ENCODE measurements at places on chromosomes 7 and 10.

DNA sequence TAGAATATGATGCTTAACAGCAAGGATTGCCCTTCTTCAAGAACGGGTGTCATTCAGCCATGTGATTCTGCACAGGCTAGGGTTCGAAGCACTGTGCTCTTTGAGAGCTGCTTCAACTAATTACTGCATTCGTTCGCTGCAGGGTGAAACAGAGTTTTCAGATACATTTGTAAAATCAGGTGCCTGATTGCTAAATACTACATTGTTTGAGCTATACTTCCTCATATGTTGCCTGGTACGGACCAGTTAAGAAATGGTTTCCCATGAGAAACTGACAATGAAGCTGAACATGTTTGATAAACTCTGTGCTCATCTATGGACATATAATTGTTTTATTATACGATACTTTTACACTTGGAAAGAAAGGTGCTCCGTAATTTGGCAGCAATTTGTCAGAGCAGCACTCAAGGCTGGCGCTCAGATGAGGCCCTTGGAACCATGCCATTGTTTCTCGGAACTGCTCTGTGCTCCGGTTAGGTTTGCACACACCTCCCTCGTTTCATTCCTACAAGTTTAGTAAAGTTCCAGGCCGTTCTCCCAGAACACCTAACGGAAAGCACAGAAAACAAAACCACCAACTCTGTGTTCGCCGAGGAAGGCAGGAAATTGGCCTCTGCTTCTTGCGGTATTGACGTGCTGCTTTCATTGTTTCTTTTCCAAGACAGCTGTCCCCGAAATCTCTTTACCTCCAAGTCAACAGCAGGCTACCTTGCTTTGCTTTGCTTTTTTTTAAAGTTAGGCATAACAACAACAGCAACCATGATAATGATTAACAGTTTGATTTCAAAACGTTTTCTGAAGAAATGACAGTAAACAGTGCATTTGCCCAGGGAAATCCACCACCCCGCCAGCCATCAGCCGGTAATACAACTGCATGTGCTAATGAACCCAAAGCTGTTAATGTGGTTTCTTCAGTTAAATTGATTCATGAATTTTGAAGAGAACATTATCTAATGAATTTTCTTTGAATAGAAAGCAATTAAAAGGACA lies 206.9 kb downstream of the EBF3 start:
- DNase-seq = no peak

GRCh38 chr7:19526639-19527038 lies 182.2 kb downstream of the POLR1F start:
- DNase-seq = no peak

DNA sequence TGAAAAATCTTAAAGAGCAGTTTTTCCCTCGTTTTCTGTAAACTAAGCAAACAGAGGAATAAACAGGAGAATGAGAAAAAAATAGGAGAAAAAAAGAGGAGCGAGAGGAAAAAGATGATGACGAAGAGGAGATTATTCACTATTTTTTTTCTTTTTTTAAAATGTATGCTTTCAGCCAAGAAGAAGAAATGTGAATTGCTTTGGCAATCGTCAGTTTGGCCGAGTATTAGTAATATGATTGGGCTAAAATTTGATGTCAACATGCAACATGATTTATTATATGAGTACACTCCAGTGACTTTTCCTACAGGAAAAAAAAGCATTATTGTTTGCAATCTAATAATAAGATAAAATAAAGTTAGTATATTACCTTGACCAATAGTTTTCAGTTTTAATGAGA lies 26.3 kb downstream of the VWDE start:
- DNase-seq = no peak

GRCh38 chr10:60733517-60733822 lies 44.8 kb upstream of the CDK1 start:
- no peak for DNase-seq

- DNase-seq = no peak
Measured at GRCh38 chr10:91691981-91692380, 59.1 kb upstream of the PPP1R3C start.

DNA sequence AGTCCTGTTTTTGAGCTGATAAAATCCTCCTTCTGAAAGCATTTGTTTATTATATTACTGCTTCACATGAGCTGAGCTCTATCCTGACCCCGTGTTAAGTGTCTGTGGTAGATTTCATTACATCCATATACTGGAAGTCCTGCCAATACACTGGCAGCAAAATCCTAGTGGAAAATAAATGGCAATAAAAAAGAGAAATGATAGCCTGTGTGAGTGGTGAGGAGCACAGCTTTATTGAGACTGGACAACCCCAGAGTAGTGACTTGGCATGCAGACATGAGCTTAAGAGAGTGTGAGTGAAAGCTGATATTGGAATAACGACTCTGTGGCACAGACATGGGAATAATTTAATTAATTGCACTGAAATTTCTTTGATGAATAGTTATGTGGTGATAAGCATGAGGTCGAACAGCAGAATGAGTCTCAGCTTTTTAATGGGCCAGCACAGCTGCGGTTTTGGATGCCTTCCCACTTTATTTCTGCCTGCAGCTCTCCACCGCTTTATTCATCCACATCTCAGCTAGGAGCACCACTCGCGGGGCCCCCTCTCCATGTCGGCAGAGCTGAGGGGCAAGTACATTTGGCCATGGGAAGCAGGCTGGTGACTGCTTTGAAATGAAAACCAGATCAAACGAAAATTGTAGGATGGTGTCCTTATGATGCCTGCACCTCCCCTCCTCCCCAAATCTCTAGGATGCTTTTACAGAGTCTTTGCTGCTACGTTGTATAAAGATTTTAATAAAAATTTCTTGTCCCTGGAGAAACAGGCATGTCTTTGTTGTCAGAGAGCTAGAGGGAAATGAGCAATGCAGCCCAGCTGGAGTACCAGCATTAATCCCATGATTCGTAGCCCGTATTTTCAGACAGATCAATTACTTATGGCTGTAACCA lies 494.3 kb downstream of the AUTS2 start:
- no peak for DNase-seq

DNA sequence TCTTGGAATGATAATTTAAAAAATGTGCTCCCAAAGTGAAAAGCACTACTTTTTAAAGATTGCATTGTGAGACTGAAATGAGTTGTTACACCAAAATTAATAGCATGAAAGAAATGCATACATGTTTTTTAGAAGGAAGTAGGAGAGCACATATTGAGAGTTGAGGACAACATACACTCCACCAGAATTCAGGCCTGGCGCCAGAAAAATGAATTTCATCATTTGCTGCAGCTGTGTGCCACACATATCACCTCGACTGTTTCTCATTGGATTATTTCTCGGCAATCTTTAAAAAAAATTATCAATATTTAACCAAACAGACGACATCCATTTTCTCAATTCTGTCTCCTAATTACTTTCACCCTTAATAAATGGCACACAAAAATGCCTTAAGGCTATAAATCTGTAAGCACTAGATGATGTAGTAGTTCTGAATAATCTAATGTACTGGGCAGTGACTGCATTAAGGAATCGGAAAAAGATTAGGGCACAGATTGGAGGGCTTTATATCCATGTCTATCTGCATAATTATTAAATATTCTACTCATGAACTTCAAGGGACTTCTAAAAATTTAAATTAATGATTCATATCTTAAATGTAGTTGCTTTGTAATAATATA lies 590.4 kb downstream of the NXPH1 start:
- no peak for DNase-seq

DNA sequence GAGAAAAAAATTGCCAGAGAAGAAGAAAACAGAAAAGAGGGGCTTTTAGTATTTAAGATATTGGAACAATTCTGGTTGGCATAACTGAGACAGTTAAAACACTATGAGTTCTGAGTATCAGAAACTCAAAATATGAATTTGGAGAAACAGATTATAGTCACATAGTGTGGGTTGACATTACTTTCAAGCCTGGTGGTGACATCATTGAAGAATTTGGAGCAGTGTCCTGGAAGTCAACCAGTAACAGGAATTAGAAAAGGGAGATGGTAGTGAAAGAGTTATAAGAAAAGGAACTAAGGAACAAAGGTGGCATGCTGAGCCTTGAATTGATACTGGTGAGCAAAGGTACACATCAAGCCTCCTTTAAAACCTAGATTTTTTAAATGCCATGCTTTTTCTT lies 88.2 kb downstream of the ZNF438 start:
- DNase-seq = no peak

DNA sequence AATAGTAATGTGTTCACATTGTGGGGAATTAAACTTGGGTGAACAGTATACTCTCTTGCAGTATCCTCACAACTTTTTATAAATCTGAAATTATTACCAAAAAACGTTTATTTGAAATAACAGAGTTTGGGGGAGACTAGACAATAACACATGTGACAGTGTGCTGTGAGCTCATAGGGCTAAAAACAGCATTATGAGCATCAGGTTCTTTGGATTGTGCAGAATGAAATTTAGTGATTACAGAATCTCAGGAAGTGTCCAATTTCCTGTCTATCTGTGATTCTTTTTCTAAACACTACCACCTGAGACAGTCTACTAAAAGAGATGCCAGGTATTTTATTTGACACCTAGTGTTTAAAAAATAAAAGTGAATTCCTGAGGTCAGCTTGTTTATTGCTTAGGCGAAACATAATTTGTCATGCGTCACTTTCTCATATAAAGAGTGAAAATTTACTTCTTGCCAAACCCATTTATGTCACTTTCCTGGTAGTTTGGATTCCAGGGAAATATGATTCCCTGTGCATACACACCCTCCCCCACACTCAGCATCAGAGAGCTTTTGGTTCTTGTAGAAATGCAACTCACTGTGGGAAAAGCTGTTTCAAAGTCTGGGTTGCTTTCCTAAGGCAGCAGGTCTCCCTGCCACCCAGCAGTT lies 71.2 kb downstream of the AOAH start:
- no peak for DNase-seq

- DNase-seq = no peak
Measured at GRCh38 chr7:46485481-46486065, 564.5 kb upstream of the IGFBP3 start.

DNA sequence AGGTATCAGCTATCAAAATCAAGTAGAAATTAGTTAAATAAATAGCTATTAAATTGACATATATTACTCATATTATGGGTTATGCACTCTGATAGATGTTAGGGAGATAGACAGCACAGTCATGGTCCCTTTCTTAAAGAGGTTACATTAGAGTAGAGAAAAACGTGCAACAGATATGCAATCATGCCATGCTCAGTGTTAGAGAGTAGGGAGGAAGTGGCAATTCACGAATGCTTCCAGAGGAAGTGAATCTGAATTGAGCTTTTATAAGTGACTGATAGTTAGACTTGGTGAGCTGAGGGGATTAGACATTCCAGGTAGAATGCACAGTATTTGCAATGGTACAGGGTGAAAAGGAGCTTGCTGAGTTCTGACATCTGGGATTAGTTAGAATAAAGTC lies 349.8 kb downstream of the NXPH1 start:
- DNase-seq = no peak

All from stimulated activated CD8-positive, alpha-beta memory T cell treated with anti-CD3 and anti-CD28 coated beads, Interleukin-15, amount 100 ng/mL, for 4 hours (primary cell).